Activated CD4-positive, alpha-beta T cell treated with anti-CD3 and anti-CD28 coated beads, Interleukin-2, amount 50 U/mL, for 1 hour (primary cell): ENCODE measurements at places on chromosomes 4 and X.

- DNase-seq: no peak
These were observed 503.0 kb upstream of the CPXCR1 start for GRCh38 chrX:88244066-88244465.

- DNase-seq: no peak
These were observed 51.3 kb upstream of the EXOC1L start for GRCh38 chr4:55768291-55768690.

GRCh38 chr4:71255976-71256375 is 82.8 kb upstream of the SLC4A4 start:
- DNase-seq: no peak

GRCh38 chrX:47587906-47588735 is 5.9 kb downstream of the TIMP1 start:
- DNase-seq: no peak

DNA sequence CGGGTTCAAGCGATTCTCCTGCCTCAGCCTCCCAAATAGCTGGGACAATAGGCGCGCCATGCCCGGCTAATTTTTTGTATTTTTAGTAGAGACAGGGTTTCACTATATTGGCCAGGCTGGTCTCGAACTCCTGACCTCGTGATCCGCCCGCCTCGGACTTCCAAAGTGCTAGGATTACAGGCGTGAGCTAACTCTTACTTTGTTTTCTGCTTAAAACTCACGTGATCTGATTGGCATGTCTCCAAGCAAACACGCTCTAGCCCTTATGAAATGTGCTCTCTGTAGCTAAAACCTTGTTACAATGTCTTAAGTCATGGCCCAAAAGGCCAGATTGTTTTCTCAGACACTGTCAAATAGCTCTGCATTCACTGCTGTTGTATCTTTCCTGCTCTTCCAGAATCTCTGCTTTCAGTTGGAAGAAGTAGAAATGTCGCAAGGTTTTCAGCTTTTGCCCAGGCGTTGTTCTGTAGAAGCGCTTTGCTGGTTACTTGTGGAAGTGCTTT is 39.7 kb upstream of the OGT start:
- DNase-seq: no peak

- DNase-seq: no peak
These were observed 539 bp upstream of the SPCS3 start for GRCh38 chr4:176319151-176319703.
